ENCODE measurements at places on chromosomes 16 and 17.

GRCh38 chr17:32943647-32944191 is 15.8 kb downstream of the TMEM98 start:
- DNase-seq = no peak

GRCh38 chr16:1453316-1453715 is 9.0 kb upstream of the CCDC154 start:
- DNase-seq = no peak

GRCh38 chr16:67028167-67028695 is 718 bp upstream of the CBFB start:
- no peak for DNase-seq

GRCh38 chr16:11225677-11226549 is 30.1 kb downstream of the SOCS1 start:
- no peak for DNase-seq

GRCh38 chr17:2384439-2385127 is 16.3 kb downstream of the MNT start:
- DNase-seq = no peak

GRCh38 chr16:70715055-70715858 is 29.4 kb upstream of the MTSS2 start:
- no peak for DNase-seq
